ENCODE measurements at places on chromosomes 5 and 9.

DNA sequence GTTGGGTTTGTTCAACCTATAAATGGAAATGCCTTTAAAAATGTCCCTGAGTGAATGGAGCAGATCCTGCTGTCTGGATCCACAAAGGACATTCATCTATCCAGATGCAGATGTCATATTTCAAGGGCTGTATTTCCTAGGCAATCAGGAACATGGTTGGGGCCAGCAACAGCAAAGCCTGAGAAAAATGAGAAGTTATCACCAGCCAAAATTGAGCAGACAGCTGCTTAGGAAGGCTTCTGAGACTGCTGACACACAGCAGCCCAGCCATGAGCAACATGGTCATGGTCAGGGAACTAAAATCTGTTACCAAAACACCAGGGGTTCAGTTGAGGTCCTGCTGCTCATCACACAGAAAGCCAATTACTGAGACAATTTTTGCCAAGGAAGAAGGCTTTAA lies 9.2 kb upstream of the IL7R start:
- DNase-seq: no peak

DNA sequence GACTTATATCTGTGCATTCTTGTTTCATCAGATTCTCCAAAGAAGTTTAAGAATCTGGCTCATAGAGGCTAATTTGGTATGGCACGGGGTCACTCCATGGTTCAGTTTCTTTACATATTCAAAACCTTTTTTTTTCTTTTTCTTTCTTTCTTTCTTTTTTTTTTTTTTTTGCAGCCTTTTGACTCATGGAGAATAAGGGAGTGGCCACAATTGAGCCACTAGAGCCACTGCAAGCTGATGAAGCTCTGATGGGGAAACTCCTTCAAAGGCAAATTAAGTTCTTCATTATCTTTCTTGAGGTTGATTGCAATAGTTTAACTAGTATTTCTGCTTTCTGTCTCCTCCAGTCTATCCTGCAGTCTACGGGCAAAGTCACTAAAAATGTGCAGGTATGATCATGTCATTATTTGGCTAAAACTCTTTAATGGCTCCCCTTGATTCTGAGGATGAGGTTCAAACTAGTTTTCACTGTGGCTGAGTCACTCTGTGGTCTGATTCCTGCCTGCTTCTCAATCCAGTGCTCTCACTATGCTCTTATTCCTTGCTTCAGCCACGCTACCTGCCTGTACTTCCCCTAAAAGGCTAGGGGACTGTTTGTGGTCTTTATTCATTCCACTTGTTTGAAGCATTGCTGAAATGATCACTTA lies 93.5 kb upstream of the RIOK2 start:
- no peak for DNase-seq

DNA sequence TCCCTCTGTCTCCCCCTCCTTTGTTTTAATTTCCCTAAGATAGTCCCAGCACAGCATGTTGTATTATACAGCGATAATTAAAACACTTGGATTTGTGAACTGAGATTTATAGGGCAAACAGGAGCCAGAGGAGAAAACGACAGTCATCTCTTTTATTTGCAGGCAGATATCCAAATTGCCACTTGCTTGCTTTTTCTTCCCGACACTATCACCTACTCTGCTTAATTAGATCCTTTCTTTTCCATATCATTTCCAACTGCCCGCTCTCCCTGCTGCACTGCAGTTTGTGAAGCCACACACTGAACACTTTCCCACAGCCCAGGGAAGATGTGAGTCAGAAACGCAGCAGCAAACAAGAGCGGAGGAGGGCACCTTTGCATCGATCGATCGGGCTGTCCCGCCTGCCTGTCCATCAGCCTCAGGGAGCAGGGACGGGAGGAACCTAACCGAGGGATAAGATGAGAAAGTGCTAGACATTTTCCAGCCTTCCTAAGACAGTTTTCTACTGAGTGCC lies 35.8 kb upstream of the SPRY4 start:
- DNase-seq: no peak

DNA sequence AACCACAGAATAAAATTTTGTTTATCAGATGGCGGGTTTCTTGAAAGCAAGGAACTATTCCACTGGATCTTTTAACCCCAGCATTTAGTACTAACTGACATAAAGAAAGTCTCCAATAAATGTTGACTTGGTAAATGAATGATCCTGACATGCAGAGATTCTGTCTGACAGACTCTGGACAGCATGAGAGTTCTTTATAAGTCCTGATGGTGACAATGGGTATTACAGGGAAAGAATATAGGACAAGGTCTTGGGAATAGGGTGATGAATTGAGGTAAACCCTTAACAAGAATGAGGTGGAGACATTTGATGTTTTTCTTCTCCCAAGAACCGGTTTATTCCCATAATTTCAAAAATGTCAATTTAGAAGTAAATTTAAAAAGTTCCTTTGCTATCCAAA lies 453.9 kb downstream of the TUSC1 start:
- DNase-seq: no peak

GRCh38 chr5:68067976-68068603 lies 147.5 kb upstream of the PIK3R1 start:
- DNase-seq: no peak

GRCh38 chr5:54655761-54656160 lies 138.2 kb downstream of the SNX18 start:
- no peak for DNase-seq

DNA sequence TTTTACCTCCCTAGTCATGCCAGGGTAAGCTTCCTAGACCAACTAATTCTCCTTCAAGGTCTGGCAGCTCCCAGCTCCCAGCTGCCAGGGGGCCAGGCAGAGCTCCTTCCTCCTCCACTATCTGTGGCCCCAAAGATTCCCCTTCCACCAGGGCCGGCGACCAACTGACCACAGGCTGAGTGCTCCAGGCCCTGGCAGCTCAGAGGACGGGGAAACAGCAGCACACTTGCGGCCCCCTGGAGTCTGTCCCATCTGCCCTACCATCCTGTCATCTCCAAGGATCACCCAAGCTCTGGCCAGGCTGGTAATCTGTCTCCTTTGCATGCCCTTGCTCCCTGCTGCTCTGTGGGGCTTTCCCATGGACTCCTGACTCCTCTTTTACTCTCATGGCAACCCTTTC lies 31.2 kb upstream of the BASP1 start:
- DNase-seq: no peak

DNA sequence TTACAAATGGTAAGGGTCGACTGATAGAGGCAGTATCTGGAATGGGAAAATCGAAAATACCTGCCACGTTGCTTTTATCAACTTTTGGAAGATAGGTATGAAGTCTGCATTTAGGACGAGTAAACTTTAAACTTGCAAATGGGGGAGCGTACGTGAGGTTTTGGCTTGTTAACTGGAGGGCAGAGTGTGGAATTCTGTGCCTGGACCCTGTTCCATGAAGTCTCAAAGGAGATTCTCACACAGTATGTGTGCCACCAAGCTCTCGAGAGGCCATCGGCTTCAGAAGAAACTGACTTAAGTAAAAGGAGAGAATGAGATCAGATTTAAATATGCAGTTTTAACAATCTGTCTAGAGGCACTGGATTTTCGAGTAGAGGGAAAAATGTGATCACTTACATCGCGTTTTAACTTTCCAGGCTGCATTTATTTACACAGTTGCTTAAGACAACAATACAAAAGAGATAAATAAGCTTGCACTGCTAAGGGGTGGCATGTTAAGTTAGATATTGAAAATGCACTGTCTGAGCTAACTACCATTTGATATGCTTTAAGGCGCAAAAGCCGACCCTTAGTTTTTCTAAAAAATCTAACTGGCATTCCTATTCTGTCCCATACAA lies 401.6 kb downstream of the EBF1 start:
- DNase-seq: no peak

All from substantia nigra (tissue), 51 donors.